Dorsolateral prefrontal cortex (tissue), 122 donors: ENCODE measurements at places on chromosomes 4 and X. TPM values are rescaled to one million over a fixed set of nuclear protein-coding genes. Genes with fewer than 3 reads are reported as not detected.

SLITRK4 gene
- 25.5 TPM for total RNA-seq

AMBN gene
- not detected for total RNA-seq

MAGEA10 gene
- total RNA-seq = not detected

SMIM14 gene
- total RNA-seq = 42.1 TPM

SPIN4 gene
- 5.9 TPM for total RNA-seq

GRK4 gene
- 34.3 TPM for total RNA-seq

GRIA3 gene
- 151 TPM for total RNA-seq

ZNF81 gene
- total RNA-seq = 24.4 TPM

ABCG2 gene
- total RNA-seq = 13.0 TPM

CPLX1 gene
- 175 TPM for total RNA-seq

VCX3B gene
- total RNA-seq = not detected

ERAS gene
- not detected for total RNA-seq

F8 gene
- total RNA-seq = 14.1 TPM

MAGEB1 gene
- not detected for total RNA-seq

CPEB2 gene
- 55.7 TPM for total RNA-seq

POF1B gene
- not detected for total RNA-seq

RPA4 gene
- 1.00 TPM for total RNA-seq

IL13RA2 gene
- total RNA-seq = 2.8 TPM

MAML3 gene
- 5.1 TPM for total RNA-seq

FHIP1A gene
- 4.3 TPM for total RNA-seq

MANBA gene
- 28.9 TPM for total RNA-seq

GAGE12F gene
- not detected for total RNA-seq

IL21 gene
- total RNA-seq = not detected

ZCCHC13 gene
- total RNA-seq = not detected

MSL3 gene
- total RNA-seq = 32.3 TPM

TCEANC gene
- 8.8 TPM for total RNA-seq

METAP1 gene
- total RNA-seq = 35.0 TPM

CCDC158 gene
- total RNA-seq = 4.0 TPM

TBC1D8B gene
- total RNA-seq = 6.7 TPM

GYPE gene
- 0.78 TPM for total RNA-seq

CT45A9 gene
- not detected for total RNA-seq

CFAP99 gene
- total RNA-seq = 0.78 TPM

PRRG1 gene
- 34.3 TPM for total RNA-seq

CENPVL1 gene
- not detected for total RNA-seq

NXF3 gene
- total RNA-seq = not detected

AVPR2 gene
- total RNA-seq = not detected

MEPE gene
- total RNA-seq = 24.1 TPM

ADH1A gene
- not detected for total RNA-seq

AFF2 gene
- total RNA-seq = 29.3 TPM

TBX22 gene
- not detected for total RNA-seq

ASB9 gene
- not detected for total RNA-seq

PRSS12 gene
- total RNA-seq = 1.8 TPM

PLP1 gene
- 1,710 TPM for total RNA-seq

TIMM17B gene
- total RNA-seq = 25.4 TPM

CDX4 gene
- not detected for total RNA-seq

FOXR2 gene
- not detected for total RNA-seq
